ENCODE measurements at places on chromosomes 4 and X.

- DNase-seq = no peak
These were observed 11.6 kb downstream of the CXCR3 start for GRCh38 chrX:71606536-71607216.

GRCh38 chr4:74056114-74056857, 17.8 kb upstream of the CXCL3 start:
- DNase-seq = no peak

DNA sequence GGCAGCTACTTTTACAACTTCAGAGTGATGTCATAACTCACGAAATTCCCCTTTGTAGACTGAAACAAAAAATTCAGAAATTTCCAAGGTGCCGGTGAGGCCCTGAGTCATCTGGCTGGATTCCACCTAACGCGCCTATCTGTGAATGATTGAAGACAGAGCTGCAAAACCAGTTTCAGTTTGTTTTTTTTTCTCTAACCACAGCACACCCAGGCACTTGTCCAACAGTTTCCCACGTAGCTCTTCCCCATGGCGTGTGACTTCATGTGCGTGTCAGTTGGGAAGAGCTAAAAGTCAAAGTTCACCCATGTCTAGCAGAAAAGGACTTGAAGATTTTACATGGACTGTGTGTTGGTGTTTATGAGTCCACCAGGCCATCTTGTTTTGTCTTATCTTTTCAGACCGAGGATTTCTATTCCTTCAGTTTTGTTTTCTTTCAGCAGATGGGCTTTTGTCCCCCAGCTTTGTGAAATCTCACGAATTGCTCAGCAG, 16.4 kb downstream of the TCEANC start:
- DNase-seq = no peak

- no peak for DNase-seq
These were observed 127.9 kb downstream of the IL13RA2 start for GRCh38 chrX:114889481-114889880.

- DNase-seq = no peak
These were observed 65.3 kb downstream of the EFNB1 start for GRCh38 chrX:68894142-68894512.

DNA sequence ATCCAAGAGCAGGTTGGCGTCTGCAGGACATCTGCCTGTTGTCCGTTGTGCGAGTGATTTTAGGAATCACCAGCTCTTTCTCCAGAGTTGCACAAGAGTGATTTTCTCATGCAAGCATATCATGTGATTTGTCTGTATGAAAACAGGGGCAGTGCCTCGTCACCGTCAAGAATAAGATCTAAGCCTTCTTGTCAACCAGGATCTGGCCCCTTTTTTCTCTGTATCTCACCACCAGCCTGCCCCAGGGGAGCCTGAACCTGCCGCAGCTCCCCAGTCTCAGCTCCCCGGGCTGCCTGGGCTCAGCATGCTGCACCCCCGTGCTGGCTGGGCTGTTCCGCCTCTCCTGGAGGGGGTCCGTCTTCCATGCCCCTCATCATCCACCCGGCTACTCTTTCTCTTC, 90.5 kb downstream of the STOX2 start:
- DNase-seq = no peak

DNA sequence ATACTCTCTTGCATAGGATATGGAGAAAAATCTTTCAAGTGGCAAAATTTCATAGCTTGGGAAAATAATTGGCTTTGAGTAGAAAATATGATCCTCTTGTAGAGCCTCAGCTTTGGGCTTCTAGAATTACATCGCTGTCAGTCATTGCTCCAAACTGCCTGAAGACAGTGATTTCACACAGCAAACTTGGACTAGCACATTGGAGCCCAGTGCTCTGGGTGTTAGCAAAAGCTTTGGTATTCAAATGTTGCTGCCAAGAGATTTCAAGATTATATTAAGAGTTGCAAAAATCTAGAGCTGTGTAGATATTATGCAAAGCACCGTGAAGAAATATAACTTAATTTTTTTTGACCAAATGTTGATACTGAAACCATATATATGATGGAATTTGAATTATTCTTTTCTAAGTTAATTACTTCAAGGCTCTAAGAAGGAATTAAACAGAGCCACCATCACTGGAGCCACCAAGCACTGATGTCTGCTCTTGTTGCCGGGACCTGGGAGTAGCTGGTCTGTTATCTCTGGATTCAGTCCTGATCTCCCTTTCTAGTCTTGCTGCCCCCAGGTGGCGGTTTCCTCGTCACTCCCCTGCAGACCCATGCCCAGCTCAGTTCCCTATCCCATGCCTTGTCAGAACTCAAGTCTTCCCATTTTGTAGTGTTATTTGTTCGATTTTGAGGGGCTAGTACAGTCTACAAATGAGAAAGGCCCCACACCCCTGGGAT, 260.7 kb upstream of the SFRP2 start:
- no peak for DNase-seq

- no peak for DNase-seq
These were observed 97.9 kb downstream of the COX18 start for GRCh38 chr4:72971572-72971971.

DNA sequence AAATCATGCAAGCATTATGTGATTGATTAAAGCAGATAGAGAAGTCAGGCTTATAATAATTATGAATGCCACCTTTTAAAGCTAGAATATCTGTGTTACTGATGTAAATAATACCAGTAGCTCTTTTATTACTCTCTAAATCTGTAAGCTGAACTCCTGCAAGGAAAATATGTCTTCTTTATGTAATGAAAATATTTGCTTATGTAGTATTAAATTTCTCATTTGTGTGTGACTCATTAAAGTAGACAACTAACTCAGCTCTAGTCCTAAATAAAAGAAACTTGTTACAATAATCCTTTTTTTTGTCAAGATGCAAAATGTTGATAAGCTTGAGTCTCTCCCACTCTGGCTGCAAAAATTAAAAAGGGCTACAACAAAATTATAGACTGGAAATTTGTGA, 137.7 kb upstream of the FAT1 start:
- DNase-seq = no peak

- DNase-seq = no peak
These were observed 66.3 kb upstream of the TAPT1 start for GRCh38 chr4:16292585-16292984.

- DNase-seq = no peak
These were observed 62.2 kb upstream of the FRMPD4 start for GRCh38 chrX:12076046-12076445.

DNA sequence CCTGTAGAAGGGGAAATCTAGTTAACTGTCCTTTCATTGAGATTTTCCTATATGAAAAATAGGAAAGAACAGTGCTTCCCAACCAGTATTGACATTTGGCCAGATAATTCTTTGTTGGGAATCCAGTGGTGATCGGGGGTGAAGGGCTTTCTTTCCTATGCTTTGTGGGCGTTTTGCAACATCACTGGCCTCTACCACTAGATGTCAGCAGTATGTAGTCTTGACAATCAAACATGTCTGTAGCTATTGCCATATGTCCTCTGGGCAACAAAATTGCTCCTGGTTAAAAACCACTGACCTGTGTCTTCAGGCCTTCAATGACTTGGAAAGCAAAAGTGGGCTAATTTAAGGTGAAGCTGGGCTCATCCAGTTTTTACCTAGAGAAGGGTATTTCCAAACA, 658.5 kb downstream of the DACH2 start:
- no peak for DNase-seq

DNA sequence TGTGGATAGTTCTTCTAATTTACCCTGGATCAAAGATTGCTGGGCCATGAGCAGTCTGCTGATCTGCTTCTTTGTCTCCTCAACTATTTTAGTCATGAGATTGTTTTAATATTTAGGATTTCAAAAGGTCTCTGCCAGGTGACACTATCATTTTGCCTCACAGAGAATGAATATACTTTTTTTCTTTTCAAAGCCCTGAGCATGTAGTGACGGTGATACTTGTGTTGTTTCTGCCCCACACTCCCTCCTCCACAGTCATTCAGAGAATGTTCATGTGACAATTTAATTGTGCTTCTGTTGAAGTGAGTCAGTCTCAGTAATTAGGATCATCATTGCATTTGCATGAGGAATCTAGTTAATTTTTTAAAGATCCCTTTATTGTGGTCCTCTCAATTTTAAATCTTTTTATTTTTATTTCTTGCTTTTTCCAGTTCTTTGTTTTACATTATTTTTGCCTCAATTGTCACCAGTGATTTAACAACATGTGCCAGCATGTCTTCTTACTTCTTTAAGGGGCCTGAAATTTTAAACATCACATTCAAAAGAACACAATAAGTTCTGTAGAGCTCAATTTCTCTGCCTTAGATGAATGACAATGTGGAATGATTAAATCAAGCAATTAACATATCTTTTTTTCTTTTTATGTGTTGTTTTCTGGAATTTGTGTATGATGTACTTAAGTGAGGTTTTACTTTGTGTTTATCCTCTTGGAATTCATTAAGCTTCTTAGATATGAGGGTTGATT, 12.3 kb downstream of the MMRN1 start:
- no peak for DNase-seq

DNA sequence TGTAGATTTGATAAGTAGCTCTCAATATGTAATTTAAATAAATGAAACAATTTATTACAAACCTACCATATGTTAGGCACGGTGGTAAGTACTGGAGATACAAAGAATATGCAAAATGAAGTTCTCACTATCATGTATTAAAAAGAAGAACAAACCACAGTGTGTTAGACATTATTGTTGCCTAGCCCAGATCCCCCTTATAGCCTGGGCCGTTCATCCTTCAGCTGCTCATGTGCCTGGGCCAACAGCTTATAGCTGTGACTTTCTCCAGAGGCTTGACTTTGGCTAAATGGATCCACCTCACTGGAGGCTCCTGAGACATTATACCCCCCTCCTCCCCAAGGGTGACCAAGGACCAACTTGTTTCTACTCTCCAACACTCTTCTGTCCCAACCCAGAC, 29.8 kb upstream of the CCNG2 start:
- no peak for DNase-seq

DNA sequence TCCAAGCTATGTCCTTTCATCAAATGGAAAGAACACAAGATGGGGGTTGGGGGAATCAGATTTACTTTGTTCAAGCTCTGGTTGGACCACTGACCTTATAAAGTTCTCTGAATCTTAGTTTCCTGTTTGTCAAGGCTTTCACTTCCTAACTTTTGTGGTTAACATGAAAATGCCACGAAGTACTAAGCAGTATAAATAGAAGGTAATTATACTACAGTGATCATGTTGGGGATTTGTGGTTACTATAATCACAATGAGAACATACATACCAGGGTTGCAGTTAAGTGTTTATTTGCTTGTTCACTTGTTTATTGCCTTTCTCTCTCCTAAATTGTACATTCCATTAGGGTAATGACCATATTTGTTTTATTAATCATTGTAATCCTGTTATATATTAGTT, 53.2 kb downstream of the SPRY1 start:
- no peak for DNase-seq

GRCh38 chr4:56417396-56417795, 18.0 kb downstream of the PPAT start:
- no peak for DNase-seq

GRCh38 chr4:77104791-77105540, 29.2 kb upstream of the CCNI start:
- DNase-seq = peak; percentile 15

DNA sequence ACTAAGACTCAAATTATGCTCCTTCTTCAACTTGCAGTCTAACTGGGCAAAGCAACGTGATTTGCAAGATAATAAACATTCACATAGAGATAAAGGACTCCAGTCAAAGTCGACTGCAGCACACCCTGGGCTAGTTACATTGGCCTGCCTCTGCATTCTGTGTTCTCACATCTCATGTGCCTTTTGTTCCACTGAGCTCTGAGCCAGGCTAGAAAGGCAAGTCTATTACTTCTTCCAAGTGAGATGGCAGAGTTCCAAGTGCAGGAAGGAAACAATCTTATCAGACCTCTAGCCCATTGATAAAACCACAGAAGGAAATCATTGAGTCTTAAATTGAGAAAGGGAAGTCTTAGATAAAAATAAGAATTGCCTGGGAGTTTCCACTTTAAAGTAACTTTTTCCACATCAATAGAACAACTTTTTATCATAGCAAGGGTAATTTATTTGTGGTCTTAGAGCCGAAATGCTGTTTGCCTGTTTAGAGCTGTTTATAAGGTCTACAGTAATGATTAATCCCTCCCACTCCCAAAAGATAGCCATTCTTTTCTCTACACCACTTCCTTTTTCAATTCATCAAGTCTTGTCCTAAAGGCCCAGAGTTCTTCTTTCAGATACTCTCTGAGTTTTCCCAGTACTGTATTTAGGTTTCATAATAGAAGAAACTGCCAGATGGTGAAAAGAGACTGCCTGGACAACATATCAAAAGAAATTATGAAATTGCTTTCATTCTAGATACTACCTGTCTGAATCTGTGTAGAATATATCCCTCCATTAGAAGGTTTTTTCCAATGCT, 200.2 kb downstream of the GUCY2F start:
- no peak for DNase-seq

DNA sequence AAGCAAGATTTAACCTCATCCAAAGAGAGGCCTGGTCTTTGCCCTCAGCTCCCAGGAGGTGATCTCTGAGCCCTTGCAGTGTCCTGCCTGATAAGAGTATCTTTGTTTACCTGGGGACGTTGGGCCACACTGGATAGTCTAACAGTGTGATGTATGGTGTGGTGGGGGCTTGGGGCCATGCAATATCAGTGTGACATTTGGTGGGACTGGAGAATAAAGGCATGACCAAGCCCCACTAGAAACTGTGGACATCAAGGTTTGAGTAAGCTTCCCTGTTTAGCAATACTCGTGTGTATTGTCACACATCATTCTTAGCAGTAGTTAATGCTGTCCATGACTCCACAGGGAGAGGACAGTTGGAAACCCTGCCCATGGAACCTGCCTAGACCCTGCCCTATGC, 34.4 kb downstream of the BBS12 start:
- DNase-seq = no peak

DNA sequence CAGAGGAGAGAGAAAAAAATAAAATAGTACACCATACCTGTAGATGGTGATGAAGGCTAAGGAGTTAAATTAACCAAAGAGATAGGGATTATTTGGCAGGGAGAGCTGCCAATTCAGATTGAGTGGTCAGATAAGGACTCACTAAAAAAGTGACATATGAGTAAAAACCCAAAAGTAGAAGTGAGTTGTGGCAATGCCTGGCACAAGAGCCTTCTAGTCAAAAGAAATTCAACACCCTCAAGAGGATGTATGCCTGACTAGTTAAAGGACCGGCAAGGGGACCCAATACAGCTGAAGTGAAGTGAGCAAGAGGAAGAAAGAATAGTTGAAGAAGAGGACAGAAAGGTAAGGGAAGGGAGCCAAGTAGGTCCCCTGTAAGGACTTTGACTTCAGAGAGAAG, 34.9 kb downstream of the ELF2 start:
- no peak for DNase-seq

DNA sequence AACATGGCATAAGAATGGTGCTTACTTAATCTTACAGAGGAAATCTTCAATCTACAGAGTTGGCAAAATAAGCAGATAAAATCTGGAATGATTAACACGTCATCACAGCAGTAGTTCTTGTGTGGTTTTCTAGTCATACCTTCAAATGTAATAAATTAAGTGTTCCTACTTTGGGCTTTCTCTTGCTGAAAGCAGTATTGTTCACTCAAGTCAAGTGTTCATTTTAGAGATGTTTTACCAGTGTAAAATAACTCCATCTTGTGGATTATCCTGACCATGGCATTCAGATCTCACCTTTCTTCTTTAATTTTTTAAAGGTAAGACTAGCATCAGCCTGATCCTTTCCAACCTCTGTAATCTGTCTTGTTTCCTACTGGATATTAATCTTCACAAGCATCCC, 72.9 kb downstream of the ADAMTS3 start:
- DNase-seq = no peak

Data from cerebellar nuclear complex (tissue), 1 donor.